ENCODE measurements at places on chromosomes 5 and 9.

DNA sequence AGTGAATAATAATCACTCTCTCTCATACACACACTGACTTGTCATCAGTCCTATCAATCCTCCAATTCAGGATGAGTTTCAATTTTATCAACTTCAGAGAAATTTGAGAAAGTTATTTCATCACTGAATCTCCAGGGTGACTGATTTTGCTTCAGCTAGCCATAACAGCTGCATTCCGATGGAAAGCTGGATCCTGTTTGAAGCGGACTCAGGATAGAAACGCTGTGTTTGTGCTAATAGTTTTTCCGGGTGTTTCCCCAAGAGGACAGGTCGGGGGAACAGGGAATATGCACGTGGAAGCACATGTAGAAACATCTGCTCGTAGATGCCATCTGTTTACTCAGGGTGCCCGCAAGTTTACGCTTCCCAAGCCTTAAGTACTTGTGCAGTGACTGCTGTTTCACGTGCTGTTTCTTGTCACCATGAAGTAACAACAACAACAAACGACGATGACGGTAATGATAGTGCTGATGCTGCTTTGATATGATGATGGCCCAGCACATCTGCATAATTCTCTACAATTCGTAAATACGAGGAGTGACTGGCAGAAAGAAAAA is 263.7 kb upstream of the DAPK1 start:
- no peak for DNase-seq

- no peak for DNase-seq
Measured at GRCh38 chr5:139955616-139956273, 87.4 kb downstream of the NRG2 start.

- DNase-seq: no peak
Measured at GRCh38 chr9:28782630-28783029, 1209.3 kb upstream of the C9orf72 start.

DNA sequence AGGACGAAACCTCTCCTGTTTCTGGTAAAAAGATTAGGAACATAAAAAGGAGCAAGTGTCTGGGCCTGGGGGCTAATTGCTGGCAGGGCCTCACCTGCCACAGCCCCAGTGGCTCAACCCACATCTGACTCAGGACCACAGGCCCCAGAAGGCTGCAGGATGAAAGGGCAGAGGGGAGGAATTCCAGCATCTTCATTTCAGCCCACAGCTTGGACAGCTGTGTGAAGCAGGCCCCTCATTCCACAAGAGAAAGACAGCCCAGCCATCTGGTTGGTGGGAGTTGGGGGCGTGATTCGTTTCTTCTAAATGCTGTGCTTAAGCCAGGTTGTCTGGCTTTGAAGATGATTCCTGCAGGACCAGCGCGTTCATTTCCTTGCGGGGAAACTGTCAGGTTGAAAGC is 29.1 kb downstream of the NKX2-5 start:
- DNase-seq: no peak

GRCh38 chr5:180596115-180596667 is 4.9 kb upstream of the SCGB3A1 start:
- DNase-seq: no peak

DNA sequence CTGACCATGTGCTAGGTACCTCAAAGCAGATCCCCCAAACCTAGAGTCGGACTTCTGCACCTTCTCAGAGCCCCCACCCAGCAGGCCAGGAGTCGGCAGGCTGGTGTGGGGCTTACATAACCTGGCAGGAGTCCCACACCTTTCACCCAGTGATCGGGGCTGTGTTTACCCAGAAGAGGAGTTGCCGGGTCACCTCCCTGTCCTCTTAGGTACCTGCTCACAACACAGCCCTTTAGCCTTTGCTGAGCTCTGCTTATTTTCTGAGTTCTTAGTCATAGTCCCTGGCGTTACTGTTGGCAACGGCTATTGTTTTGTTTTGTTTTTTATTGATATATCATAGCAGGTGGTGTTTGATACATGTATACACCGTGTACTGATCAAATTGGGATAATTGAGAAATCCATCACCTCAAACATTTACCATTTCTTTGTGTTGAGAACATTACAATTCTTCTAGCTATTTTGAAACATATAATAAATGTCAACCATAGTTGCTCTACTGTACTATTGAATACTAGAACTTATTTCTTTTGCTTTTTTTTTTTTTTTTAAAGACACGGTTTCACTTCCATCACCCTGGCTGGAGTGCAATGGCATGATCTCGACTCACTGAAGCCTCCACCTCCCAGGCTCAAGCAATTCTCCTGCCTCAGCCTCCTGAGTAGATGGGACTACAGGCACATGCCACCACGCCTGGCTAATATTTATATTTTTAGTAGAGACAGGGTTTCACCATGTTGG is 10.4 kb upstream of the EEIG1 start:
- DNase-seq: no peak

GRCh38 chr9:134502809-134503211 is 138.8 kb upstream of the COL5A1 start:
- no peak for DNase-seq

GRCh38 chr5:100516285-100516684 is 18.9 kb upstream of the FAM174A start:
- DNase-seq: no peak

GRCh38 chr9:86458191-86458855 is 104.1 kb upstream of the TUT7 start:
- no peak for DNase-seq

DNA sequence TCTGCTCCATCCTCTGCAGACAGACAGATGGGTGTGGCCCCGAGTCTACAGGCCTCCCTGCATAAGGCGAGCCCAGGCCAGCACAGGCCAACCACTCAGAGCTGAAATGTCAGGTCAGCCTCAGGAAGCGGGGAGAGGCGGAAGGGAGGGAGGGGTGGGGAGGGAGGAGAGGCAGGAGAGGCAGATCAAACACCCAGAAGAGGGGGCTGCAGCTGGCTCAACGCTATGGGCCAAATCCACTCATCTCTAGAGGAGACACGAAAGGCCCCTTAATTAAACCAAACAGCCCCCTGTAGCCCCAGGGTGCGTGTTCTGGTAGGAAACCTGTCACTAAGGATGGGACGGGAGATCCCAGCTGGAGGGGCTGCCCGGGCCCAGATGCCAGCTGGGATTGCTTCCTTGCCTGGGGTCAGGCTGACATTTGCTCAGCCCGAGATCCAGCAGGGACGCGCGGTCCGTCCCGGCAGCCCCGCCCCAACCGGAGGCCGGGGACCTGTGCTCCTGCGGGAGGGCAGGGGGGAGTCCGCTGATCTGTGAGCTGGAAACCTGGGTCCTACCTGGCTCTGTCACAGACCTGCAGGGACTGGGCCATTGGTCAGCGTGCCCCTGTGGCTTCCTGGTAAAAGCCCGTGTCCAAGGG is 97.2 kb upstream of the SARDH start:
- DNase-seq: no peak

DNA sequence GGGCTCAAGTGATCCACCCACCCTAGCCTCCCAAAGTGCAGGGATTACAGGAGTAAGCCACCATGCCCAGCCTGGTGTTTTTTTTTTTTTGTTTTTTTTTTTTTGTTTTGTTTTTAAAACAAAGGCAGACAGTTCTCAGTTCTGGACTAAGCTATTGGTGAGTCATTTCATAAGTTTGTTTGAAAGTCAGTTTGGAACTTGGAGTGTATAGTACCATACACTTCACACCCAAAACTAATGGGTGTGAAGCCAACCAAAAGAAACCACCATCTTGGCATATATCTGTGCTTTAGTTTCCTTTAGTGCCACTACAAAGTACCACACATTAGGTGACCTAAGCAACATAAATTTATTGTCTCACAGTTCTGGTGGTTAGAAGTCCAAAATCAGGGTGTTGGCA is 13.4 kb downstream of the MAST4 start:
- no peak for DNase-seq

DNA sequence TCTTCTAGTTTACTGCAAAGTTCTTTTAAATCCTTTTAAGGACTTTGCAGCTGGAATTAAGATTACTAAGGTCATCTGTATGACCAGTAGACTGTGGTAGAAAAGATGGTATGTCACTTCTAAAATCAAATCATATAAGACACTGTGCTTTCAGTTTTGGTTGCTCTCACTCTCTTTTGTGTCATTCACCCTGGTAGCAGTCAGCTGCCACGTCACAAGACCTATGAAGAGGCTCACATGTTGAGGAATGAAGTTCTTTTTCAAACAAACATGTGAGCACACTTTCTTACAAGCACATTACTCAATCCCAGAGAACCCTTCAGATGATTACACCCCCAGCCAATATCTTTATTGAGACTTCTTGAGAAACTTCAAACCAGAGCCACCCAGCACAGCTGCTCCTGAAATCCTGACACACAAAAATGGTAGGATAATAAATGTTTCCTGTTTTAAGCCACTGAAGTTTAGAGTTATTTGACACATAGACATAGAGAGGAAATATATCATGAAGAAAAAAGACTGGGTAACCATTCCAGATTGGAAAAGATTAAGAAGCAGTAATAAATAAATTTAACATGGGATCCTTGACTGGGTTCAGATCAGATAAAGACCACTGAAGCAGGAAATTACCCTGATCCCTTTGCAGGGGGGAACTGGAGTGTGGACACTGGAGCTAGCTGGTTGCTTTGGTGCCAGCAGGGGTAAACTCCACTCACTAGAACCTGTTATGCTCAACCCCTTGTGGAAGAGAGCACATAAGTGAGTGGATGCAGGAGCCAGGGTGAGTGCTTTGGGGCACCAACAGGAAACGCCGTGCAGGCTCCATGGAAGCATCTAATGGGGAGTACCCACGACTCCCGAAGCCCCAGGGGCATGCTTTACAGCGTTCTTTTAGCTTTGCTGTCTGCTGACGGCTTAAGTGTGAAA is 64.1 kb downstream of the SLCO4C1 start:
- no peak for DNase-seq

DNA sequence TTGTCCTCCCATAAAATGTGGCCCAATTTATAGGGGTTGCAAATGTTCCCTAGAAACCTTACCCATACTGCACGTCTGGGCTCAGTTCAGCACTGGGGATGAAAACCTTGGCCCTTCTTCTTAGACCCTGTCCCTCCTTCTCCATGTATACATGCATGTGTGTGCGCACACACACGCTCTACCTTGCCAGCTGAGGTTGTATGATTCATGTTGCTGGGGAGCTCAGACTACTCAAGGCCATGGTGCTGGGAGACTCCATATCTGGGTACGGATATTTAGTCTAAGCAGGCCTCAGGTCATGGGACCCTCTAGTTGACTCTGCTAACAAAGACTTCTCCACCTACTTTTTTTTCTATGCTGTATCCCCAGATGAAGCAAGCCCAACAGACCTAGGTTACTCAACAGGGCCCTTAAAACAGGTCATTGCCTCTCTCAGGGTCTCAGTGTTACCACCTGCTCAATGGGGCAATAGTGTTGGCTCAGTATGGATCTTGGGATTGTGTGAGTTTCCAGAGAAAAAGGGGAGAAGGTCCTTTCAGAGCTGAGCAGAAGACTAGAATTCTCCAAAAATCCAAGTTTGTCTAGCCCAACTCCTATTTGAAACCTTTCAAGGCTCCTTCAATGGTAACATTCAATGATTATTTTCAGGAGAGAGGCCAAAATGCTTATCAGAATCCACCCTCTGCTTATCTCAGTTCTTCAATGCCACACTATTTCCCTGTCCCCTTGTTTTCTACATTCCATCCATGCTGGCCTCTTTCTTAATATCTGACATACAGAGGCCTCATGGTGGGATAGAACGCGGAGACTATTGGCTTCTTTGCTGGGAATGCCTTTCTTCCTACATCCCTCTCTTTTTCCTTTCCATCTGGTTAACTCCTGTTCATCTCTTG is 123.6 kb upstream of the PITX1 start:
- no peak for DNase-seq

- no peak for DNase-seq
Measured at GRCh38 chr5:141840280-141840812, 37.9 kb downstream of the PCDH1 start.

- DNase-seq: no peak
Measured at GRCh38 chr9:109806506-109807115, 26.6 kb downstream of the PALM2AKAP2 start.

DNA sequence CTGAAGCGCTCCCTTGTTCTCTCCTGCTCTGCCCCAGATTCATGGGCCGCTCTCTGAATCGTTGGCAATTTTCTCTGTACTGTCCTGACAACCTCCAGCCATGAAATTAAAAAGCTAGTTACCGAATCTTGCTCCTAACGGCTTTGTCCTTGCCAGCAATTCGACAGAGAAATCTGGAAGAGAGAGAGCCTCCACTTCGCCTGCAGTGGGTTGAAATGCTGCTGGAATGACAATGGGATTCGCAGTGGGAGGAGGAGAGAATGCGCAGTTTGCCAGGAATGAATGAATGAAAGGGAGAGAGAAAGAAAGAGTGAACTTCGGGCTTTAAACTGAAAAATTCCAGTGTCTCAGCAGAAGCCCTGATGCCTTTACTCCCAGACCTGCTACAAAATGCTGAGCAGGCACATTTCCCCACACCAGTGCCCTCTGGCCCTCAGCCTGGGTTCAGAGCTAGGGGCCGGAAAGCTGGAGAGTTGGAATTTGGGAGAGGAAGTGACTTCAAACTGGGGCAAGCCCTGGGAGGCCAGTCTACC is 11.5 kb upstream of the BOD1 start:
- no peak for DNase-seq

DNA sequence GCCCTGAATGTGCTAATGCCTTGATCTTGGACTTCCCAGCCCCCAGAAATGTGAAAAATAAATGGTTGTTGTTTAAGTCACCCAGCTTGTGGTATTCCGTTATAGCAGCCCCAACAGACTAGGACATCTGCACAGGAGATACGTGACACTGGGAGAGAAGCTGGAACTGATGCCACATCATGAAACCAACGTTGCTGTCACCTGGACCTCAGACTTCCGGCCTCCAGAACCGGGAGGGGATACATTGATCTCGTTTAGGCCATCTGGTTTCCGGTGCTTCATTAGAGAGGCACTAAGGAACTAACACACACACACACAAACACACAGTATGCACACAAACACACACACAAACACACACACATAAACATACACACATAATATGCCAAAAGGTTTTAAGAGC is 75.0 kb upstream of the ICE1 start:
- no peak for DNase-seq

DNA sequence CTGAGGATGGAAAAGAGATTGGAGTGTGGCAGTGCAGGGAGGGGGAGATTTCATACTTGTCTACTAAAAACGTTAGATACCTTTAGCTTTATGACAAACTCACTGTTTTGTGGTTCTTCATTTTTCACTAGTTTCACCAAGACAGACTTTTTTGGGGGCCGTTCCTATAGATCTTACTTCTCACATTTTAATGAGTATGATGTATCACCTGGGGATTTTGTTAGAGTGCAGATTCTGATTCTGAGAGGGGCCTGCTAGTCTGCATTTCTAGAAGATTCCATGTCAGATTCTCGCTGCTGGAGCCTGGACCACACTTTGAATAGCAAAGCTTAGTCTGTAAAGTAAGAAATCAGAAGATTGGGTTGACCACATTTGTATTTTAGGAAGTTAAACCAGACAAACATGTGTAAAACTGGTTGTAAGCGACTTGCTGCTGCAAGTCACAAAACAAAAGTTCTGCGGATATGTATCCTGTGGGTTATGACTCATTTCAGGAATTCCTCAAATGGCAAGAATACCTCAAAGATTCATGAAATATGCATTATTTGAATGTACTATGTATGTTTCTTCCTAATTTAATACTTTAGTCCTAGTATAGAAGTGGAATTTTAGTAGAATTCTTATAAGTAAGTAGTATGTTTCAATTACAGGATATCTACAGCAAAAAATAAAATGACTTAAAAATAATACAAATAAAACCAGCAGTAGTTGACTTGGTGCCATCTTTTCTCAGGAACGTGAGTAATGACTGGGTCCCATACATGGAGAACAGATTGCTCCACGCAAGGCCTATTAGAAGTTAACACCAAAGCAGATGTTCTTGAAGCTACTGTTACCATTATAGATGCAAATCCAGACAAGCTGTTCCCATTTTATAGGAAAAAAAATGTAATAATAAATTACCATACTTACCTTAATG is 27.8 kb downstream of the NFIL3 start:
- DNase-seq: no peak

Measured in CMK (cell line).